ENCODE measurements at places on chromosomes 16 and 17. TPM values are rescaled to one million over a fixed set of nuclear protein-coding genes. Genes with fewer than 3 reads are reported as not detected.

The MT1G gene
- total RNA-seq, result not detected

DNA sequence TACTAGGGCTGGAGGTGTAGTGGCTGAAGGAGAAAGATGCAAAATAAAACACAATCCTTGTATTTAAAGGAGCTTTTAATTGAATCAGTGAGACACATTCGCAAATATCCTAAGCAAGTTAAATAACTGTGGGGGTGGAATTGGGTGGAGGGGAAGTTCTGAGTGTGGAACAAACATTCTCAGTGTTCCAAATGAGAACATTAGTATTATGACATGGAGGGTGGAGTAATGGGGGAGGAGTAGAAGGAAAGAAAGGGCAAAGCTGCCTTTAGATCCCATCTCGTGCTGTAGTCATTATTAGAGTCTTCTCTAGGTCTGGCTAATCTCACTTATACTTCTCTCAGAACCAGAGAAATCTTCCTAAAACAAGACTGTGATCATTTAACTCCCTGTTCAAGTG lies 169.7 kb downstream of the ANKFN1 start:
- H3K27ac ChIP-seq, result no peak overlapping the region
- no peaks in the 10 kb centered on the region for H3K36me3 ChIP-seq
- no peak overlapping the region for H3K4me3 ChIP-seq
- no peaks in the 10 kb centered on the region for H3K27me3 ChIP-seq
- no peak for DNase-seq

- H3K4me1 ChIP-seq, result peaks cover 10% of the 10 kb centered on the region
- no peak overlapping the region for H3K4me3 ChIP-seq
- H3K27me3 ChIP-seq, result no peaks in the 10 kb centered on the region
- no peaks in the 10 kb centered on the region for H3K36me3 ChIP-seq
- no peak overlapping the region for H3K27ac ChIP-seq
Observed at GRCh38 chr16:88741368-88741767, 35.1 kb downstream of the CTU2 start.

The SOST gene
- not detected for total RNA-seq

The ADAP2 gene
- total RNA-seq, result 0.99 TPM

- H3K27ac ChIP-seq, result no peak overlapping the region
- H3K36me3 ChIP-seq, result no peaks in the 10 kb centered on the region
- no peak overlapping the region for H3K4me3 ChIP-seq
- peaks cover 22% of the 10 kb centered on the region for H3K4me1 ChIP-seq
Observed at GRCh38 chr16:26645614-26646013, 421.1 kb upstream of the C16orf82 start.

The SRL gene
- total RNA-seq, result 0.06 TPM

- H3K4me3 ChIP-seq, result no peak overlapping the region
- no peaks in the 10 kb centered on the region for H3K4me1 ChIP-seq
- H3K27me3 ChIP-seq, result no peaks in the 10 kb centered on the region
- H3K36me3 ChIP-seq, result no peaks in the 10 kb centered on the region
- DNase-seq, result no peak
- H3K27ac ChIP-seq, result no peak overlapping the region
Observed at GRCh38 chr16:54125751-54126655, 160.6 kb downstream of the IRX3 start.

DNA sequence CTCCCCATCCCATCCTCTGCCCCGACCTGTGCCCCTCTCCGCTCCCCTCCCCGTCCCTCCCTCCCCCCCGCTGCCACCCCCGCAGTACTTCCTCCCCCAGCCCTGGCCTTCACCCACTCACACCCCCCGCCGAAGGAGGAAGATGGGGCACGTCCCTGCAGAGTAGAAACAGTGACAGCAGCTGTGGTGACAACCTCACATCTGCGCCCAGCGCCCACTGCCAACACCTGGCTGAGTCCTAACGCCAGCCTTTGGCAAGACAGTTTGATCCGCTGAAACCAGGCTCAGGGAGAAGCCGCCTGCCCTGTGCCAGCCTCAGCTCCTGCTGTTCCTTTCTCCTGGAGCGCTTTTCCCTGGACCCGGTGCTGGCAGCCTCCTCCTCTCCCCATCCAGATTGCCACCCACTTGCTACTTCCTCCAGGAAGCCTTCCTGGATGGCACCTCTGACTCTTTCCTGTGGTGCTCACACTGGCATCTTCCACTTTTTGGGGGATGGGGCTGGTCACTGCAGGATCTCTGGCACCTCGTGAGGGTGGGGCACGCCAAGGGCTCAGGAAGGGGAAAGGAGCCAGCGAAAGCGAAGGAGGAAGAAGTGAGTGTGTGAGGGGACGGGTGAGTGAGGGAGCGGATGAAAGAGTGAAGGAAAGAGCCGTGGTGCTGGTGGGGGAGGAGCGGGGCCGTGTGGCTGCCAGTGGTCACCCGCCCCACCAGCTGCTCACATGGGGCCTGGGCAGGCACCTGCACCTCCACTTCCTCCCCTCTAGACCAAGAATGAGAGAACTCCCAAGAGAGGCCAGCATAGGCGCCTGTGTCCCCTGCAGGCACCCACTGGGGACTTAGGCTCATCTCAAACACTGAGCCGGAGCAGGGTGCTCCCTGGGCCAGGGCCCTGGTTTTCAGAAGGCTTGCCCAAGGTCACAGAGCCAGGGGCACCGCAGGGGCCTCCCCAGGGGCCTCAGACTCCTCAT lies 27.0 kb downstream of the ZFPM1 start:
- DNase-seq, result no peak
- no peaks in the 10 kb centered on the region for H3K27me3 ChIP-seq
- no peak overlapping the region for H3K4me3 ChIP-seq
- no peaks in the 10 kb centered on the region for H3K36me3 ChIP-seq
- no peak overlapping the region for H3K27ac ChIP-seq

DNA sequence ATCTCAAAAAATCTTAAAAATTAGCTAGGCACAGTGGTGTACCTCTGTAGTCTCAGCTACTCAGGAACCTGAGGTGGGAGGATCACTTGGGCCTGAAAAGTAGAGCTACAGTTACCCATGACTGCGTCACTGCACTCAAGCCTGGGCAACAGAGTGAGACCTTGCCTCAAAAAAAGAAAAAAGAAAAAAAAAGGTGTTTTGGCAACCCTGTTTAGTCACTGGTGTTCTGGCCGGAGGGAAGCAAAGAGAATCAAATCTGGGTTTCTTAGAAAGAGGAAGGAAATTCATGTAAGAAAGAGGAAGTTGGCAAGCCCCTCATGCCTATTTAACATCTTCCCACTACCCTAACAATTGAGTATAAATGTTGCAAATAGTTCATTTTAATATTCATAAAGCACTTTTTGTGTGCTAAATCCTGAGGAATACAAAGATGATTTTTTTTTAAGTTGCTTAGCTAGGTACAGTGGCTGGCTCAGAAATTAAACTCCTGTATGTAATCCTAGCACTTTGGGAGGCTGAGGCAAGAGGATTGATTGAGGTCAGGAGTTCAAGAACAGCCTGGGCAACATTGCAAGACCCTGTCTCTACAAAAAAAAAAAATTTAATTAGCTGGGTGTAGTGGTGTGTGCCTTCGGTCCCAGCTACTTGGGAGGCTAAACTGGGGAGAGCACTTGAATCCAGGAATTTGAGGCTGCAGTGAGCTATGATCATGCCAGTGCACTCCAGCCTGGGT lies 6.5 kb upstream of the USP32 start:
- no peak for DNase-seq
- H3K36me3 ChIP-seq, result no peaks in the 10 kb centered on the region
- no peak overlapping the region for H3K27ac ChIP-seq
- H3K4me1 ChIP-seq, result peaks cover under 1% of the 10 kb centered on the region
- H3K27me3 ChIP-seq, result no peaks in the 10 kb centered on the region
- H3K4me3 ChIP-seq, result no peak overlapping the region

DNA sequence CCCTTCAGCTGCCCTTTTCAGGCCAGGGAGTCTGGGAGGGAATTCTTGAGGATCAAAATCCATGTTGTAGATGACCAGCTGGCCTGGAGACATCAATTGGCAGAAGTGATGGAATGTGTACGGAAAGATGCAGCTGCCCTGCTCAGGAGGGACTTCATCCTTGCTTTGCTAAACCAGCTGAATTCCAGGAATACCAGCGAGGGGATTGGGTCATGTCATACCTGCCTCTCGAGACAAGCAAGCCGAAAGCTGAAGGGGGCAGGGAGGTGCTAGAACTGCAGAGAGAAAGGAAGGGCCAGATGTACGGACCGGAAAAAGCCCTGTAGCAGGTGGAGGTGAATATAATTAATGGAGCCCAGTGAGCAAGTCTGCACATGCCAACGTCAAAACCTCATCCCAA lies 25.6 kb upstream of the NTN1 start:
- H3K27me3 ChIP-seq, result peaks cover 19% of the 10 kb centered on the region
- H3K4me1 ChIP-seq, result peaks cover 11% of the 10 kb centered on the region
- peak; percentile 42 for DNase-seq
- no peak overlapping the region for H3K27ac ChIP-seq

DNA sequence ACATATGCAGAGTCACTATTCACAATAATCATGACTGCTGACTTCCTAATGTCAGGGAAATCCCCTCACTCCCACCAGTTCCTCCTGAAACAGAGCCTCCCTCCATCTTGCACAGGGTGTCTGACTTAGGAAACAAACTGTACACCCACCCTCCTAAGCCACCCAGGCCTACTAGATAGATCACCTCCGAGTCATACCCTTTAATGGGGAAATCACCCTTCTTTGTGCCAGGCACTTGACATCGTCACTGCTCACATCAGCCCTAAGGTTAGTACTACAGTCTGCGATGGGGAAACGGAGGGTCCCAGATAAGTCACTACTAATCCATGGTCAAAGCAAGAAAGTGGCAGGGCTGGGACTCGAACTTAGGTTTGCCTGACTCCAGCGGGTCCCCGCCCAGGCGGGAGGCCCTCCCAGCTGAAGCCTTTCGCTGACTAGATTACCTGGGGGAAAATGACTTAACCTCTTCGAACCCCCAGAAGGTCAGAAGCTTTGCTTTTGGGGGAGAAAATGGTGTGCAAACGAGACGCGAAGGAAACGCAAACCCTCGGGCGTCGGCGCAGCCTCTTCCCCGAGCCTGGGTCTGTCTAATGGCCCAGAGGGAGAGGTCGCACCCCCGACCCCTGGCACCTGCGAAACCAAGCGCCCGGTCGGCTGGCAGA lies 3.4 kb upstream of the MLLT6 start:
- no peak overlapping the region for H3K27ac ChIP-seq
- peaks cover 95% of the 10 kb centered on the region for H3K27me3 ChIP-seq
- no peaks in the 10 kb centered on the region for H3K36me3 ChIP-seq
- peaks cover 16% of the 10 kb centered on the region for H3K4me1 ChIP-seq

- H3K4me1 ChIP-seq, result peaks cover 19% of the 10 kb centered on the region
- H3K27me3 ChIP-seq, result no peaks in the 10 kb centered on the region
- no peak overlapping the region for H3K4me3 ChIP-seq
- DNase-seq, result no peak
Observed at GRCh38 chr17:20174588-20175265, 165.6 kb downstream of the SPECC1 start.

The KRT33A gene
- total RNA-seq, result not detected

The CDRT15L2 gene
- total RNA-seq, result not detected

- peak; percentile 82 for DNase-seq
- peaks cover 3% of the 10 kb centered on the region for H3K27me3 ChIP-seq
- H3K4me1 ChIP-seq, result peaks cover 18% of the 10 kb centered on the region
- peak overlapping the region; percentile 1 for H3K4me3 ChIP-seq
- H3K27ac ChIP-seq, result peak overlapping the region; percentile 80
- H3K36me3 ChIP-seq, result no peaks in the 10 kb centered on the region
Observed at GRCh38 chr17:81018044-81018802, 16.7 kb upstream of the BAIAP2 start.

The WFIKKN1 gene
- total RNA-seq, result 5.9 TPM

DNA sequence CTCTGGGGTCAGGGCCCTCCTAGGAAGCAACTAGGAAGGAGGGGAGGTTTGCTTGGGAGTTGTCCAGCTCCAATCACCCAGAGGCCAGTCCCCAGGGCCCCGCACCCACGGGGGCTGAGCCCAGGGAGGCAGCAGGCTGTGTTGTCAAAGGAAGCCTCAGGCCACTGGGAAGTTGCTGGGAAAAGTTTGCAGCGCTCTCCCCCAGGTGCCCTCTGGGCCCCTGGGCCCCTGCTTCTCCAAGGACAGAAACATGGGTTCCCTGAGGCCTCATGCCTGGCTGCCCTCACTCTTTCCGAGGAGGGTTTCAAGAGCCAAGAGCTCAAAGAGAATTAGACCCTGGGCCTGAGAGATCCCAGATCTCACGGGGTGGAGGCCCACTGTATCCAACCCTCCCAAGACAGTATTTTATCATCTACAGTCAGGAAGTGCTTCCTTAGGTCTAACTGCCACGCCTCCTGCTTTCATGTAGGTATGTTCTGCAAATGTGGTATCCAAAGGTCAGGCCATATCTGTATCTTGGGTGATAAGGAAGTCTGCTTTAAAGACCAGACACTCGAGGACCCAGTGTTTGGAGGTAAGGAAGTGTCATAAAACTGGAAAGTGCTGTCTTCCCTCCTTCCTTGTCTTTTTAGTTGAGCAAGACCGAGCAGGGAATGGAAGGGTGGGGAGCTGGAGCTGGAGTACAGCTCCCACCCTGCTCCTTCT lies 44.2 kb upstream of the ZNF423 start:
- H3K4me3 ChIP-seq, result no peak overlapping the region
- no peak overlapping the region for H3K27ac ChIP-seq
- no peaks in the 10 kb centered on the region for H3K36me3 ChIP-seq
- no peak for DNase-seq
- H3K4me1 ChIP-seq, result no peaks in the 10 kb centered on the region
- no peaks in the 10 kb centered on the region for H3K27me3 ChIP-seq

The FTO gene
- total RNA-seq, result 110 TPM

The HES7 gene
- 2.0 TPM for total RNA-seq

DNA sequence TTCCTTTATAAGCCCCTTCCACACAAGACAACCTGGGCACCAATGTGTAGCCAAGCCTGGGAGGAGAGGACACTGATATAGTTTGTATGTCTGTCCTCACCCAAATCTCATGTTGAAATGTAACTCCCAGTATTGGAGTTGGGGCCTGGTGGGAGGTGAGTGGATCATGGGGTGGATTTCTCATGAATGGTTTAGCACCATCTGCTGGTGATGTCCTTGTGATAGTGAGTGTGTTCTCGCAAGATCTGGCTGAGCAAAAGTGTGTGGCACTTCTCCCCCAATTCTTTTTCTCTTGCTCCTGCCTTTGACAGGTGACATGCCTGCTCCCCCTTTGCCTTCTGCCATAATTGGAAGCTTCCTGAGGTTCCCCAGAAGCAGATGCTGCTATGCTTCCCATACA lies 135.8 kb downstream of the USP31 start:
- H3K4me3 ChIP-seq, result no peak overlapping the region
- H3K27me3 ChIP-seq, result no peaks in the 10 kb centered on the region
- H3K36me3 ChIP-seq, result no peaks in the 10 kb centered on the region
- H3K27ac ChIP-seq, result no peak overlapping the region

DNA sequence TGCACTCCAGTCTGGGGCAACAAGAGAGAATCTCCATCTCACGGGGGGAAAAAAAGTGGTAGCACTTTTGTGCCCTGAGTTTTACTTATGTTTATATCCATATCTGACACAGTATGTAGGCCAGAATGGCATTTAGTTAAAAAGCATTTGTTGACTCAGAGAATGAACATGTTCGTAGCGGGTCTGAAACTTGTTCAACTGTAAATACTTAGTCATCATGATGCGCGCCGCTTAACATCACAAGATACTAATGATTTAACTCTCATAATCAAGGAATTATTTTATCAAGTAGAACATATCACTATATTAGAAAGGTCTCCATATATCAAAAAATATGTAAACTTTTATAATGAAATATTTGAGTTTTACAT lies 55.3 kb upstream of the ITGA2B start:
- no peak overlapping the region for H3K4me3 ChIP-seq
- no peaks in the 10 kb centered on the region for H3K36me3 ChIP-seq
- no peak for DNase-seq
- H3K4me1 ChIP-seq, result no peaks in the 10 kb centered on the region
- no peak overlapping the region for H3K27ac ChIP-seq

The EFCAB13 gene
- total RNA-seq, result 2.7 TPM

GRCh38 chr16:24838554-24839266 lies 7.1 kb upstream of the SLC5A11 start:
- H3K27ac ChIP-seq, result no peak overlapping the region
- no peaks in the 10 kb centered on the region for H3K27me3 ChIP-seq
- no peaks in the 10 kb centered on the region for H3K4me1 ChIP-seq
- H3K36me3 ChIP-seq, result no peaks in the 10 kb centered on the region
- H3K4me3 ChIP-seq, result no peak overlapping the region
